Pulmonary artery endothelial cell (primary cell): ENCODE measurements at places on chromosomes 4 and X.

GRCh38 chrX:87626996-87627395 is 109.4 kb downstream of the KLHL4 start:
- peak; percentile 39 for DNase-seq

- DNase-seq, result no peak
Observed at GRCh38 chr4:144687466-144687865, 41.5 kb downstream of the HHIP start.

DNA sequence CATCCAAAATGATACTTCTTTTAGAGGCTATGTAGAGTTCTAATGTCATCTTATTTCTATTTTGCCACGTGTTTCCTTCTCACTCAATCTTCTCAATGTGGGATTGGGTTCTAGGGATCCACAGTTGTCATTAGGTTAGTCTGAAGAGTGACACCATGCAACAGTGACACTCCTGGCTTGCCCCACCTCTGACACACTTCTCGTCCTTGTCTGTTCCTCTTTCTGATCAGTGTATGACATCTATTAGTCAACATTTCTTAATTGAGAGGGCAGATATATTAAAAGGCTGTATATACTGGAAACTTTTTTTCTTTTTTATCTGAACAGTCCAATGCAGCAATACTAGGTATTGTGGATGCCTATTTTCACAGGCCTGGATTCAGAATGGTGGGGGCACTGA is 67.6 kb upstream of the GYPA start:
- no peak for DNase-seq

DNA sequence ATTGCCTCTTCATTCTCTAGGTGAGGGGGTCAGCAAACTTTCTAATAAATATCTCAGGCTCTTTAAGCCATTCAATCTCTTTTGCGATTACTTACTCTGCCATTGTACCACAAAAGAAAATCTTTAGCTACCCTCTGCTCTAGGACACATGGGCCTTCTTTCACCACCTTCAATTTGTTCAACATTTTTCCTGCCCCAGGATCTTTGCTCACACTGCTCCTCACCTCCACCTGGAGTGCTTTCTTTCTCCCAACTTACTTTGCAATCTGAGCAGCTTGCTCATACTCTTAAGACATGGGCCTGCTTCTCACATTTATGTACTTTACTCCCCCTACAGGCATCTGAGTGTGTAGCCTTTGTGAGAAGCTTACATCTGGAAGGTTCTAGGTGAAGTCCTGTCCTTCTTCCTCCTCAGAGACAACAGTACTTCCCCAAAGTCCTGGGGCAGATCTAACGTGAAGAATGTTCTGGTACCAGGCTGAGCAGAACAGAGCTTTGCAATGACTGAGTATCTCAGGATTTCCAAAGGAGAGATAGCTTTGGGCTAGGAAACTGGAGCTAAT is 55.0 kb upstream of the PRDM5 start:
- DNase-seq, result peak; percentile 11

DNA sequence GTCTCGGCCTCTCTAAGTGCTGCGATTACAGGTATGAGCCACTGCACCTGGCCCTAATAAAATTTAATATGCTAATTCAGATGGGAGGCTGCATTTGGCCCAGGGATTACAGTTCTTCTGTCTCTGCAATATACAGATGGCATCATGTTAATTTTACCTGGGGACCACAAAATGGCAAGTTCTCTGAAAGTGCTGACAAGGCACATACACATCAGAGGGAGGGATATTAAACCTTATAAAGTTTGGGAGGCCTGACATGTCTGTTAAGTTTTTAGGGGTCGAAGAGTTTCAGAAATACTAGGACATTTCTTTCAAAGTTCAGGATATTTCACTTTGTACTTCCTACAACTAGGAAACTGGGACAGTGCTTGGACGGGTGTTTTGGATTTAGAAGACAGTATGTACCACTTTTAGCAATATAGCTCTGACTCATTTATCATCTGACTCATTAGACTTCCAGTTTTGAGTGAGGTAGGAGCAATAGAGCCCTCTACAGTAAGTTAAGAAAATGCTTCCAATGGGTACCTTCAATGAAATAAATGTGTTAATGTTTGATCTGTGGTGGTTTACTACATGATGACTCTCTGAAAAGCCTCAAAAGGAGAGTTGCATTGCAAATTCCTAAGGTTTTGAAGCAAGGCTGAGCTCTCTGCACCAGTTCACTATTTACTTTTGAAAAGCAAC is 981.0 kb upstream of the HS3ST1 start:
- peak; percentile 7 for DNase-seq

GRCh38 chrX:8140986-8141744 is 29.9 kb downstream of the VCX2 start:
- no peak for DNase-seq

- DNase-seq, result no peak
Observed at GRCh38 chr4:55169352-55169961, 44.1 kb upstream of the KDR start.

- DNase-seq, result no peak
Observed at GRCh38 chr4:76831711-76832373, 66.1 kb downstream of the SOWAHB start.

GRCh38 chrX:152154050-152154449 is 15.7 kb upstream of the MAGEA10 start:
- no peak for DNase-seq

- peak; percentile 44 for DNase-seq
Observed at GRCh38 chr4:186067757-186068385, 1.1 kb upstream of the TLR3 start.

DNA sequence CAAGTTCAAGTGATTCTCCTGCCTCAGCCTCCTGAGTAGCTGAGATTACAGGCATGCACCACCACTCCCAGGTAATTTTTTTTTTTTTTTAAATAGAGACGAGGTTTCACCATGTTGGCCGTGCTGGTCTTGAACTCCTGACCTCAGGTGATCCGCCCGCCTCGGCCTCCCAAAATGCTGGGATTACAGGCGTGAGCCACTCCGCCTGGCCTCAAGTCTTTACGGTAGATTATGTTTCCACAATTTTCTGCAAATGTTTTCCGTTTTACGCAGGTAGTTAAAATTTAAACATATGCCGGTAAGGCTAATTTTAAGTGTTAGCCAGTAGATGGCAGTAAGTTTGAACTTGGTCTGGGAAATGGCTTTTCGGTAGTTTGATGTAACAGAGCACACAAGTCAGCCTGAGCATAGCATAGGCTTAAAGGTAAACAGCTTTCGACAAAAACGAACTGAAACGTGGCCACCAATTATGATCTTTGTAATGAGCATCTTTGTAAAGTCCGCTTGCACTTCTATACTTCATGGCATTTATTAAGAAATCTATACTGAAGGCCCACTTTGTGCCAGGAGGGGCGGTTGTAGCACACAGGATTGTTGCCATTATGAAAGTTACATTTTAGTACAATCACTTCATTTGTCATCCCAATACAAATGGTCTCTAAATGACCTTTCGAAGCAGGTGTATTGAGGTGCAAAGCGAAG is 31.1 kb downstream of the CCKAR start:
- DNase-seq, result peak; percentile 15

DNA sequence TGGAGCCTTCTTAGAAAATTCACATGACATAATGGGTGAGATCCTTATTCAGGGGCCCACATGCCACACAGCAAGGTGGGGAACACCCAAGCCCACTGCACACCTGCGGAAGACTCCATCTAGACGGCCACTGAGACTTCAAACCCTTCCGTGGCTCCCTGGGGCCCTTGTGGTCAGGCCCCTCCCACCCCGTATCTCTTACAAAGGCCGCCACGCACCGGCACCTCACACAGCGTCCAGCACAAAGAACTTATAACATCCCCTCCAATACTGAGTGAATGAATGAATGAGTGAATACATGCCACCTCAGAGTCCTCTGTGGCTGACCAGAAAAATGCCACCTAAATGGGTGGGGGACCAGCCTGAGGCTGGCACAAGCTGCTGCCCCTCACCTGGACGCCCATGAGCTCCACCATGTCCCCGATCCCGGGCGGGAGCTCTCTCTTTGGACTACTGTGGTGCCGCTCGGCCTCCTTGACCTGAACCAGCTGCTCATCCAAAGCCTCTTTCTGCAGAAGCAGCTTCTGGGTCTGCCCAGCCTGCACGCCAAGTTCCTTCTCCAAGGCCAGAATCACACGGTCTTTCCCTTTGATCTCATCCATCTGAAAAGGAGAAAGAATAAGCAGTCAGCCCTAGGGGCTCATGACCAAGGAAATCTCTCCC is 66.9 kb upstream of the C4orf50 start:
- no peak for DNase-seq

GRCh38 chrX:124018023-124018422 is 56.5 kb downstream of the STAG2 start:
- no peak for DNase-seq

- DNase-seq, result no peak
Observed at GRCh38 chr4:137644201-137644600, 111.9 kb upstream of the PCDH18 start.

GRCh38 chr4:129342819-129343408 is 247.0 kb downstream of the C4orf33 start:
- no peak for DNase-seq

- DNase-seq, result no peak
Observed at GRCh38 chr4:142563682-142564291, 282.3 kb downstream of the INPP4B start.

- DNase-seq, result no peak
Observed at GRCh38 chrX:9149501-9150245, 115.7 kb upstream of the FAM9B start.

- no peak for DNase-seq
Observed at GRCh38 chr4:16461362-16461761, 235.1 kb upstream of the TAPT1 start.

DNA sequence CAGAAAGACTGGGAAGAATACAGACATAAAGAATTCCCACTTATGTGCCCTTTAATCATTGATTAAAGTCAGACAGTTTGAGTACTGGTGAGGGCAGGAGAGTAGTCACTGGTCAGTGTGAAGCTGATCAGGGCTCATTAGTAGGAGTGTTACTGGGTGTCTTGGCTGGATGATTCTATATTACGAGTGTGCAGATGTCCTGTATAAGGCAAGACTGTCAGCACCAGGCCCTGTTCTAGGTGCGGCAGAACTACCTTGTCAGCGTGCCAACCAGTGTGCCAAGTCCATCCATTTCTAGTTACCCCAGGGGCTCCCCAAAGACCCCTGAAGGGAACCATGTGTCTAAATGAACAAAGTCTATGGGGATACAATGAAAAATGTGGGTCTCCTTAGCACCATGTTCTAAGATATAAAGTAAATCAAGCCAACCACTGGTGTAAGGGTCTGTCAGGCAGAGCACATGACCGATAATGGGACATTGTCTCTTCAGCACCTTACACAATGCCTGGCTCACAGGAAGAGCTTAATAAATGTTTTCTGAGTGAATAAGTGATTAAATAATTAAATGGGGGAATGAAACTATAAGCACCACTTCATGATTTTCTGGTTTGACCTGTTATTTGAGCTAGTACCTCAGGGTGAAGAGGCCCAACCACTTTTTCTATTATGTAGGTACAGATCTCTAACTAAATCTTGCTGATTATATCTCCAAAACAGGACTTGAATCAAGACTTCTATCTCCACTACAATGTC is 205.0 kb downstream of the CAMK2D start:
- no peak for DNase-seq

DNA sequence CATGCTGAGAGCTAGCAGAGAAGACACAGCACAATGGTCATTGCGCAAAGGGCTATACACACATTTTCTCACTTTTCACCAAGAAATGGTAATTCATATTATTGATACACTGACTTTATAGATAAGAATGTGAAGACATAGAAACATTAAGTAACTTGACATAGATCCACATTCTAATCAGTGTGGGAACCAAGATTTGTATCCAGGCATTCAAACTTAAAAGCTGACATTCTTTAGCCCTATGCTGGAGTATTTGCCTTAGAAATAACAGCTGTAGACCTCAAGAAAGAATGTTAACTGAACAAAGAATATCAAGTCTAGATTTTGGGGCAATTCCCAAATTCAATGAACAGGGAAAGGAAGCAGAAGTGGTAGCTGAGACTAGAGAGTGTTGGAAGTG is 384.8 kb downstream of the IL15 start:
- DNase-seq, result no peak
